Hindlimb muscle (tissue), 1 donor: ENCODE measurements at places on chromosomes 2 and 18.

DNA sequence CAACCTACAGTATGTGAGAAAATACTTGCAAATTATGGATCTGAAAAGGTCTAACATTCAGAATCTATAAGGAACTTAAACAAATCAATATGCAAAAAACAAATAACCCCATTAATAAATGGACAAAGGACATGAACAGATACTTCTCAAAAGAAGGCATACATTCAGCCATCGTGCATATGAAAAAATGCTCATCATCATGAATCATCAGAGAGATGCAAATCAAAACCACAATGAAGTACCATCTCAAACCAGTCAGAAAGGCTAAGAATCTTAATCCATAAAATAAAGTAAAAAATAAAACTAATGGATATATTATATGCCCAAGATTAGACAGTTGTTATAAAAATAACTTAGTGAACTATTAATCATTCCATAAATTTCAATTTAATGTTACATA lies 154.0 kb downstream of the CALCRL start:
- no peak for DNase-seq

GRCh38 chr2:120312860-120313694 lies 32.9 kb upstream of the INHBB start:
- peak; percentile 91 for DNase-seq

- DNase-seq = no peak
These were observed 39.6 kb downstream of the FAM171B start for GRCh38 chr2:186733414-186733813.

DNA sequence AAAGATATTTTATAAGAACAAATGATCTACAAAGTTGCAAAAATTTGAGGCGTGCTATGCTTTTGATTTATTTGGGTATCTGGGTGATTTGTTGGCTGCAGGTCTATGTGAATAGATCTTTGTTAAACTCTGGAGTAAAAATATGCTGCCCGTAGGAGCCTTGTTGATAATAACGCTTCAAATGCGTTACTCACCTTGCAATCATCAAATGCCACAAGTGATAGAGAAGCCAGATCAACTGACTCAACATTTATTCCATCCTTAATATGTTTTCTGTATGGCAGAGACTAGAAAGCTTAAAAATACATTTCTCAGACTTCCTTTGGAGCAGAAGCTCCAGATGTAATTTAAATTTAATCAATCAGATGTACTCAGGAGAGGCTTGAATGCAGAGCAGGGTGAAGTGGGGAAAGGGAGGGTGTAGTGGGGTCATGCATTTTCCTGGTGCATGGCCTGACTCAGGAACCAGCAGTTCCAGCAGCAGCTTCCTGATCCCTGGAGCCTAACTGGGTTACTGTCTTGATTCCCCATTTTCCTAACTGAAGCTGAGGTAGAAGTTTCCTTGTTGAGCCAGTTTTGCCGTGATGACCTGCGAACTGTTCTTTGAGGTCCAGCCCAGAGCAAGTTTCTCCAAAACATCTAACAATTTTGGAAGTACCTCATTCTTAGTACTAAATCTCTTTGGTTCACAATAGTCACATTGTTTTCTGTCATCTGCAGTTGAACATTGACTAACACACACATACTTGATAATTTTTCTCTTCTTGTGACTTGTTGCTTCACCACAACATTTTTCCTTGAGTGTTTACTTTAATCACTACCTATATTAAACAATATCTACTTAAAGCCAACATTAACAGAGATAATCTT lies 284.7 kb upstream of the CWC22 start:
- no peak for DNase-seq

DNA sequence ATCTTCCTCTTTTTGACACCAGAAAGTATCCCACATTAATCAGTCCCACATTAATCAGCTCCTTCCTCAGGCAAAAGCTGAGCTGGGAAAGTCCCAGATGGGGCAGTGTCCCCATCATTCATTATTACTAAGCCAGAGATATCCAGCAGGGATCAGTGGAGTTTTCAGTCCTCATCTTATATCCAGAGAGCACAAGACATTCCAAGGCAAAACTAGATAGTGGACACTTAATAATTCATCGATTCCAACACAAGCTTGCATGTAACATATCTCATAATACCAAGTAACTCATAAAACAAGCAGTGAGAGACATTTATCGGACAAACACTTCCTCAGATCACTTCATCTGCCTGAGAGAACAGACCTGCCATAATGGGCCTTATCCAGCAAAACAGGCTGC lies 53.1 kb downstream of the MCFD2 start:
- no peak for DNase-seq

GRCh38 chr2:145043399-145043834 lies 523.5 kb upstream of the ZEB2 start:
- no peak for DNase-seq

DNA sequence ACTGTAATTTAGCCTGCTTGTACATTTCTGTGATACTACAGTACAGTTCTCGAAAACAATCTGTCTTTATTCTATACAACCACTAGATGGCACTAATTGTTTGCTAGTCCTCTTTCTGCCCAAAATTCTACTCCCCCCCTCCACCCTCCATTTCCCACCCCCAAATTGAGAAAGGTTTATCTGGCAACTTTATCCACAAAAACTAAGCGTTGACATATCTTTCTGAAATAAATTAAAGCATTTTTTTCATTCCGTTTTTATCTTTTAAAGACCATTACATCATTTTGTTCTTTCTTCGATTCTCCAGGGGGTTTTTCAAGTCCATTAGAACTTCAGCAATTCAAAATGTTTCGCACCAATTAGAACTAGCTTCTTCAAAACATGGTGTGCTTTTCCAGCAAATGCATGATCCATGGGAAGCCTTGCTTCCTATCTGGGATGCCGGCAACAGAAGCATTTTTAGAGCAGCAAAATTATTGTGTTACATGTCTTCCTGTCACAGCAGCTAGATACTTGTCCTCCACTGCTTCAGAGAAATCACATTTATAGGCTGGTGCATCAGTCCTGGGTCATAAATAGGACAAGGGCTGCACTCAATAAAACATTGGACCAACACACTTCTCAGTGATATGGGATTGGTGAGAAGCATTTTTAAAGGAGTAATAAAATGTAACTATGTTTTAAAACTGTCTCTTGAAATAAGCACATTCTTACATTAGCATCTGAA lies 241.3 kb downstream of the PAX3 start:
- DNase-seq = no peak

DNA sequence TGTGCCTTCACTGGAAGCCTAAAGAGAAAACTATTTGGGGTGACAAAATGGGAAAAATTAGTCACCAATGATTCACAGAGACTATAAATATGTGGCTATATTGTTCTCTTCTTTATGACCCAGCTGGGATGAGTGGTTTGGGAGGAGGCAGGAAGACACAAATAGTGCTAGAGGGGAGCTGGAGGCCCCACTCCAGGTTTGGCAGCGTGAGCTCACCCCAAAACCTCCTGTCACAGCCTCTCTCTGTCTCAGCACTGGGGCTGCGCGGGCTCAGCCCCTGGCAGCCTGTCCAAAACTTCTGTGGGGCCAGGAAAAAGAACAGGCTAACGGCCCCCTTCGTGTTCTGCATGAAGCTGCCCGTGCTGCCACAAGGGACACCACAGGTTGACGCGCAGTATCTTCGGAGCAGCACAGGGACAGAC lies 73.2 kb upstream of the LCLAT1 start:
- DNase-seq = peak; percentile 22

DNA sequence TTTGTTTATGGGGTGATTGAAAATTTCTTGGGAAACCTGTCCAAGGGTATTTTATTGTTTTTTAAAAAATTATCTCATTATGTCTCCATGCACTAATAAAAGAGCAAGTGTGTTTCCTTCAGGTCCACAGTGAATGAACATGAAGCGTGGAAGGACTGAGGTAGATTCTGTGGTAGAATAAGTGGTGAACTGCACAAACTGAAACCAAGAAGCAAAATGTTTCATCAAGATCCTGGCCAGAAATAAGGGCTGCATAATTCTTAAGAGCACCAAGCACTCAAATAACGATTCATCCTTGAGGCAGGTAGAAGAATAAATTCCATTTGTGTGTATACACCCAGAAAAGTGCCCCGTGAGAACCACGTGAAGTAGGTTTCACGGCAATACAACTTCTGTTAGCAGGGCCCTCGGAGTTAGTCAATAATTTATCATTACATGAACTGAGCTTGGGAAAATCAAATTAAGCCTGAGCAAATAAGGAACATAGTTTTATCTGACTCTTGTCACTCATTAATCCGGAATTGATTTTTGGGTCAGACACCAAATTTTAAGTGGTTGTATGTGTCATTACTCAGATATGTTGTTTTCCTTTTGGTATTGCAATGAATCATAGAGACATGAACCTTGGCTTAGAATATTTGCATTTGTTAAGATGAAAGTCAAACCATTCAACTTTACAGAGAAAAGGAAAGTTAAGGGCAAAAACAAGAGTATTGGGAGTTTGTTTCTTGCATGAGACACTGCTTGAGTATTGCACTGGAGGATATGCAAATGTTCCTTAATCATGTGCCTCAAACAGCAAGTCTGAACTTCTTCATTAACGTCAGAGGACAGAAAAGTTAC lies 472.6 kb upstream of the NETO1 start:
- no peak for DNase-seq

GRCh38 chr18:67243799-67244587 lies 272.5 kb downstream of the DSEL start:
- no peak for DNase-seq

- peak; percentile 8 for DNase-seq
These were observed 338.9 kb downstream of the CCDC85A start for GRCh38 chr2:56522605-56523089.

GRCh38 chr2:61688369-61689334 lies 150.5 kb upstream of the XPO1 start:
- no peak for DNase-seq

DNA sequence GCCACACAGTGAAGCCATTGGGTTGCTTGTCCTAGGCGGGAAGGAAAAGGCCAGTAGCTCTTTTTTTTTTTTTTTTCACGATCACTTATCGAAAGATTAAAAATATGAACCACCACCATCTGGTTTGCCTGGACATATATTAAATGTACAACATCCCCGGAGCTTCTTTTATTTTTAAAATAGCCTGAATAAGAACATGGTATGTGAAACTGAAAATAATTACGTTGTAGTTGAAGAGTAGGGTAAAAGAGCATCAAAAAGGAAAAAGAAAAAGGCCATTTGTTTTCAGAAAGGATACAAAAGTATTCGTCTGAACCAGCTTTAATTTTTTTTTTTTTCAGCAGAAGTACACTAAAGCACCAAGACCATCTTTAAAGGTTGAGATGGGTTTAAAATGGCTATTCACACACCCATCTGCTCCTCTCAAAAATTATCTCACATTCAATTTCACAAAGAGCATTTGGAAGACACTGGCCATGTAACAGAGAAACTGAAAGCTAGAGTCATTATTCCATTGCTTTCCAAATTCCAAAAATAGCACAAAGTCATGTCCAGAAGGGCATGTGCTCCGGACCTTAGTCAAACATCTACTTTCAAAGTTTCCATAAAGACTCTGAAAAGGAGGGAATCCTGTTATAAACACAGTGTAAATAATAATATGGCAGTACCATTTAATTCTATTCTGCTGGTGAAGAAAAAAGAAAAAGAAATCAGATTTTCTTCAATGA lies 82.9 kb downstream of the SCN3A start:
- no peak for DNase-seq
